ENCODE measurements at places on chromosomes 7 and 10.

- DNase-seq = peak; percentile 69
These were observed 217.1 kb upstream of the ZMIZ1 start for GRCh38 chr10:78851647-78852046.

GRCh38 chr7:69516238-69516820 is 81.9 kb upstream of the AUTS2 start:
- DNase-seq = no peak

DNA sequence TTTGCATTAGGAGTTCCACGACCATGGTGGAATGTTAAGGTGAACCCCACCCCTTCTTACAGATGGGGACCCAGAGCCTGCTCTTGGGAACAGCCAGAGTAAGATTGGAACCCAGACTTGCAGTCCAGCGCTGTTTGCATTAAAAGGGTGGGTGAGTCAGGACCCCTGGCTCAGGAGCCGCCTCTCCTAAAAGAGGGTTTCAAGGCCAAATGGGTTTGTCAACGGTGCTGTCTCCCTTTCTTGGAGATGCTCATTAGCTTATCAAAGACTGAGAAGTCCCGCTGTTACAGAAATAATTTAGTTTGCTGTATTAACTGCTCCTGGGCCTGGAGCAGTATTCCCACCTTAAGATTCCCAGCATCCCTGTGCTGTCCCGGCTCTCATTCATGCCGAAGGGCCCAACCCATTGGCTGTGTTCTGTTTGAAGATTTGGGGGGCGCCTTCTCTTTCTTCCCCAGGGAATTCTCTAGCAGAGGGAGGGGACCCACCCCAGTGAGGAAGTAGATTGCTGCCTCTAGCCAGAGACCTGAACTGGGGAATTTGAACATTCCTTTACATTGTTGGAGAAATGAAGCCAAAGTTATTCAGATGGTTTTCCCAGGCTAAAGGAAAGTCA is 1.8 kb downstream of the MARVELD1 start:
- no peak for DNase-seq

- DNase-seq = peak; percentile 96
These were observed 453.5 kb upstream of the SEMA3A start for GRCh38 chr7:84647797-84648757.

- DNase-seq = no peak
These were observed 58.7 kb downstream of the PTEN start for GRCh38 chr10:87921931-87922688.

DNA sequence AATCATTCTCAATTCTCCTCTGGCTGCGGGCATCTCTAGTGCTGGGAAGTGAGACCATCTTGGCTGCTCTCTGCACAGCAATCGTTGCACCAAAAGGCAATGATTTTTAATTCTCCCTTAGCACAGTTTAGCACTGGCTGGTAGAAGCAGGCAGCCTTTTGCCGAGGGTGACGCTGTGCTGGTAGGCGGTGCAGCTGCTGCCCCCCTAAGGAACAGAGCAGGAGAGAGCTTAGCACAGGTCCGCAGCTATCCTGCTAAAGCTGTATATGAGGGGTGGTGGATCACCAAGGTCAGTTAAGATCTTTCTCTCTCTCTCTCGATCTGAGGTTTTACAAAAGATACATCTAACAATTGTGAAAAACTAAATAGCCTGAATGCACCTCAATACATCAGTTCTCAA is 390.1 kb downstream of the GATA3 start:
- DNase-seq = no peak

DNA sequence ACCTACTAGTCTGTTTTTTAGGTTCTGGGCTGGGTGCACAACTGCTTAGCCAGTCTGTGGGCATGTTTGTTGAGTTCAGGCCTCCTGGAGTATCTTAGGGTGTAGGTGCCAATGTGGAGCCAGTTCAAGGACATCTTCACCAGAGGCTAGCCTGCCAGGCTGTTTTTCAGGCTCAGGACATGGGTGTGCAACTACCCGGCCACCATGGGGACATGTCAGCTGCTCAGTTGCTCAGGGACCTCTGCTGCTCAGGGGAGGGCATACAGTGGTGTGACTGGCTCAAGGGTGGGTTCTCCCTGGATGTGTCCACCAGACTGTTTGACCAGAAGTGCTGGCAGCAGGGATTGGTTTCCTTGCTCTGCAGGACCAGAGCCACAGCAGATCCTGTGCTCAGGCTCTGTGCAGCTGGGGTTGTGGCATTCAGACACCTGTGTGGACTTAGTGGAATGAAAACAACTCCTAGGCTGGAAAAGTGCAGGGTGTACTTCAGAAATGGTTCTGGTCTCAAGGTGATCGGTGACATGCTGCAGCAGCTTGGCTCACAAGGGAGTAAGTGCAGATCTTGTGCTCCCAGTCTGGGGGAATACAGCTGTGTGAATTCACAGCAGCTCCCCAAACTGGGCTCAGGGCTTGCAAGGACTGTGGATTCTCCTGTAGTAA is 44.8 kb downstream of the PALS2 start:
- no peak for DNase-seq

GRCh38 chr7:71198887-71199286 is 66.9 kb downstream of the GALNT17 start:
- no peak for DNase-seq

GRCh38 chr7:143382126-143382790 is 1.1 kb downstream of the ZYX start:
- DNase-seq = no peak

DNA sequence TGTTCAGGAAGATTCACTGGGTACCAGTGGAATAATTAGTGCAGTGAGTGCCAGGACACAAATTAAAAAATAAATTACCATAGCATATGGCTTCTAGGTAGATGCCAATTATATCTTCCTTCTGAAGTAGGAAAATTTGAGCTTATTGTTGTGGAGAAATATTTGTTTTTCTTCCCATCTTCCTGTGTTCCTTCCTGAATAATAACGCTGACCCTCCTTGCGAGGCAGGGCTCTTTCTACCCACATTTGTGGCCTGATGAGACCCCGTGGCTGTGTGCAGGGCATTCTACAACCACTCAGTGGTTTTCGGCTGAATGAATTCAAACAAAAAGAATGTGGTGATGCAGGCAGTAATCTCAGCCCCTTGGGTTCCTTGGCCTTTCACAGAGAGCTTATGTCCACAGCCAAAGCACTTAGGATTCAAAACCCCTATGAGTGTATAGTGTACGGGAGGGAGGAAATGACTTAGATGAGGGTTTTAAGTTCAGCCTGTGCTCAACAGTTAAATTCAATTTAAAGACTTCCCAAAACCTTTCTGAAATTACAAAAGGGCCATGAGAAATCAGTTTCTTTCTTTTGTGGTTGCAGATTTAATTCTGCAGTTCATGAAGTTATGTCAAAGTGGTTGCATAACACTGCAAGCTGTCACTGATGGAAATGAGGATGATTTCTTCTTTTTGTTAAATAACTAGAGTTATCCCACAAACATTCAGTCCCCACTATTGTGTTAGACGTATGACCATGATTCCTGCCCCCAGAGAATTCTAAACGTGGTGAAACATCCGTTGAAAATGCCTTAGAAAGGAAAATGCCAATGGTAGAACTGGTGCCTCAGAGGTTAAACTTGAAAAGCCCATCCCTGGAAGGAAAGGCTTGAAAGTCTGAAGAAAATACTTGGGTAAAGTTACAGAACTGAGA is 255.3 kb downstream of the FZD1 start:
- DNase-seq = peak; percentile 66

DNA sequence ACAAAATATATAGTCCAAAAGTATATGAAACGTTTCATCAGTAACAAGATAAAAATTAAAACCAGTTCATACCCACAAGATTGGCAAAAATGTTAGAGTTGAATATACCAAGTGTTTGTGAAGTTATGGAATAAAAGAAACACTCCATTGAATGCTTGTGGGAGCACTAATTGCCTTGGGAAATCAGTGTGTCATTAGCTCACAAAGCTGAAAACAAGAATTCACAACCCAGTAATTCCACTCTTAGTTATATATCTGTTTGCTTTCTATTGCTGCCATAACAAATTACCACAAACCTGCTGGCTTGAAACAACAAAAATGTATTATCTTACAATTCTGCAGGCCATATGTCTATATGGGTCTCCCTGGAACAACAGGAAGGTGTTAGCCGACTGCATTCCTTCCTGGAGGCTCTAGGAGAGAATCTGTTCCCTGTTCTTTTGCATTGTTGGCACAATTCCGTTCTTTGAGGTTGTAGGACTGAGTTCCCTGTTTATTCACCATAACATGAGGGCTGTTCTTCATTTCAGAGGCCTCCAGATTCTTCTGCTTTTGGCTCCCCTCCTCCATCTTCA is 45.7 kb downstream of the SEM1 start:
- DNase-seq = no peak

- peak; percentile 98 for DNase-seq
These were observed 244.8 kb downstream of the KCNMA1 start for GRCh38 chr10:77392851-77393250.

DNA sequence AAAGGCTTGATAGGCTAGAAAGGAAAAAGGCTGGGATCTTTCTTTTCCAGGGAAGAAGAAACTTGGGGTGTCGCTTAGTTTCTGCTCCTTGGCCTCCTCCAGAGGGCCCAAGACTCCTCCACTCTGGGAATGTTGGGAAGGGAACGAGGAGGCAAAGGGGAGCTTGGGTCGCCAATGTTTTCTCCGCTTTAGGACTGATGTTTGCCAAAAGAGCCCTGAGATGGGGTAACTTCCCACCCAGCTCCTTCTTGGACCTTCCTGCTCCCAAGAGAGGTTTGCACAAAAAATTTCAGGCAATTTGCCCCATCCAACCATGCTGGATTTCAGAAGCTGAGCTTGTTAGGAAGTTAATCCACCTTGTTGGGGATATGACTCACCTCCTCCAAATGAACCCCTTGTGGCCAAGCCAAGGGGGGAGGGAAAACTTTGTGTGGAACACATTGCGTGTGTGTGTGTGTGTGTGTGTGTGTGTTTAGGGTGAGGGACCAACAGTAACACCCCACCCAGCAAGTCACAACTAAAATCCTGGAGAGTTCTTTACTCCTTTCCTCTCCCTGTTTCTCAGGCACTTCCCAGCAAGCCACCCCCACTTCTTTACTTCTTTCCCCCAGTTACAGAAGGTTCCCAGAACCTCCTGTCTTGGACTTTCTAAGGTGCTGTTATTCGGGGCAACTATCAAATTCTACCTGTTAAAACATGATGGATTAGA is 8.7 kb upstream of the HOXA2 start:
- peak; percentile 80 for DNase-seq

GRCh38 chr10:130177250-130177649 is 41.1 kb downstream of the GLRX3 start:
- DNase-seq = no peak

DNA sequence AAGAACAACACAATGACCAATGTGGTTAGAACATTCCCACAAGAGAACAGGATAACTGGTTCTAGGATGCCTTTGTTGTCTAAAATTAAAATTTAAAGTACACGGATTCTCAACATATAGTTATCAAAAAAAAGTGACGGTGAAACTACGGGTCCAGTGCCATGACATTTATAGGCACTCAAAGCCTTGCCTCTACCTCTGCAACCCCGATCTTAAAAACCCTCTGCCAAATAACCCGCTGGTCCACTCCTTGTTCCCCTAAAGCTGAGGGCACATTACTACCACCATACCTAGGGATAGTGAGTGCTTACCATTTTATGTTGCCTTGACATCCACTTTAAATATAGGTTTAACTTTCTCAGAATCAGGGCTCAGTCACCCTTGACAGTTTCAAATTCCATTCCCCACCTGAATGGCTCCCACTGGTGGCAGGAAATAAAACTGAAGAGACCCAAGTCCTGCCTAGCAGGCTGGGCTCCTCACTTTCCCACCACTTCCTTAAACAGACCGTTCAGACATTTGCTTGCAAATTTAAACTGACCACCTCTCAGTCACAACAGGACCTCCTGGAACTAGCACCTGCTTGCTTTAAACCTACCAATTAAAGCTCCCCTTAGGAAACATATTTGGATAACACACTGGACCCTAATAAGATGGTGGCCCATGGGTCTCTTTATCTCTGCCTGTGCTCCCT is 169.9 kb upstream of the ASAH2 start:
- peak; percentile 46 for DNase-seq

GRCh38 chr7:99380823-99381663 is 6.5 kb downstream of the ARPC1B start:
- no peak for DNase-seq

GRCh38 chr7:95579318-95579717 is 17.0 kb downstream of the PDK4 start:
- DNase-seq = no peak

DNA sequence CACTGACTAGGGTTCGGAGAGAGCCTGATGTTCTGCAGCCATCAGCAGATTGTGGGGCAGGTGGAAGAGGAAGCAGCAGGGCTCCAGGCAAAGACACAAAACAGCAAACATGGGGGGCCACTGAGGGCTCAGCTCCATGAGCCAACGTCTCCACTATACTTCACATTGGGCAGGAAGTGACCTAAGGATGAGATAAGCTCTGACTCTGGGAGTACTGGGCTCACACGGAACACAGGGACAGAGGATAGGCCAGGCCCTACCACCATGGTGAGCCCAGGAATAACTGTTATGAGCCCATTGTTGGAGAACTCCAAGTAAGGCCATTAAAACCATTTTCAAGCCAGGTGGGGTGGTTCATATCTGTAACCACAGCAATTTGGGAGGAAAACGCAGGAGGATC is 14.9 kb upstream of the MRPS24 start:
- DNase-seq = no peak

DNA sequence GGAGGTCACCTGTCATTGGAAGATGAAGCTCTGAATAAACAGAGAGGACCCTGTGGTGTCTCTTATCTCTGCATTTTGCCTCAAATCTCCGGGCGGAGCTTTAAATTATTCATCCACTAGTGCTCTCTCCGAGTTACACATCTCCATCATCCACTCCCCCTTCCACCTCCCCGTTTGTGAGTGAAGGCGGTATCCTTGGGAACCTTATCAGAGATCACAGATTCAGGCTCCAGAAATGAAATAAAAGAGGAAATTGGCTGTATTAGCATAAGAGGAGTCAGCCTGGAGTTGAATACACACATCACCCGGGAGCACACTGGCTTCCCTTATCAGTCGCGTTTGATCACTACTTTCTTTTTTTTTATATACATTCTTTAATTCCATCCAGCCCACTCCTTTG is 1184.8 kb downstream of the GATA3 start:
- peak; percentile 22 for DNase-seq

DNA sequence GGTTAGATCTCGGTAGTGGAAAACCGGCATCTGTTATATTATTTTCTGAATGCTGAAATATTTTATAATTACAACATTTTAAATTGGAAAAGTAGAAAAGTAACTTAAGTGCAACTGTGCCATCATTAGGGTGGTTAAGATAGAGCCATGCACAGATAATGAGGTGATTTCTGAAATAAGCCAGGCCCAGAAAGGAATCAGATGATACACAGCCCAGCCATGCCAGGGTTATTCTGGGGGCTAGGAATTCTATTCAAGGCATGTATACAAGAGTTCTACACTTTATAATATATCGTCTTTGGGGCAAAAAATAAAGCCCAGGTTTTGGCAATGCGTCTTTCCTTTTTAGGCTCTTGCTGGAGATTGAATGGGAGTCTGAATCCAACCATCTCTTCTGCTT is 128.7 kb downstream of the ITGB8 start:
- no peak for DNase-seq

Measured in fibroblast of skin of right biceps (primary cell).